Activated naive CD4-positive, alpha-beta T cell treated with anti-CD3 and anti-CD28 coated beads, Interleukin-2, amount 10 ng/mL, durations not matched to agents 5 hours and 36 hours (primary cell): ENCODE measurements at places on chromosomes 4 and X. TPM values are rescaled to one million over a fixed set of nuclear protein-coding genes. Genes with fewer than 3 reads are reported as not detected.

DUSP9 gene
- not detected for total RNA-seq

GATA1 gene
- not detected for total RNA-seq

CXCL1 gene
- not detected for total RNA-seq

JCHAIN gene
- 0.78 TPM for total RNA-seq

ARHGAP4 gene
- total RNA-seq: 353 TPM

MAOA gene
- total RNA-seq: not detected

ARHGAP6 gene
- total RNA-seq: not detected

WNK3 gene
- 0.14 TPM for total RNA-seq

MAGEA12 gene
- total RNA-seq: not detected

MGARP gene
- not detected for total RNA-seq

SRPK3 gene
- not detected for total RNA-seq

GC gene
- not detected for total RNA-seq

CLDN2 gene
- not detected for total RNA-seq

GPR143 gene
- total RNA-seq: not detected

DKK2 gene
- total RNA-seq: not detected

CXCL11 gene
- total RNA-seq: not detected

PPBP gene
- total RNA-seq: not detected

DGKK gene
- total RNA-seq: not detected

OTC gene
- total RNA-seq: not detected

FRAS1 gene
- total RNA-seq: not detected

GPC4 gene
- total RNA-seq: not detected

DRP2 gene
- 0.45 TPM for total RNA-seq

HELT gene
- total RNA-seq: not detected
